ENCODE measurements at places on chromosomes 5 and 9.

DNA sequence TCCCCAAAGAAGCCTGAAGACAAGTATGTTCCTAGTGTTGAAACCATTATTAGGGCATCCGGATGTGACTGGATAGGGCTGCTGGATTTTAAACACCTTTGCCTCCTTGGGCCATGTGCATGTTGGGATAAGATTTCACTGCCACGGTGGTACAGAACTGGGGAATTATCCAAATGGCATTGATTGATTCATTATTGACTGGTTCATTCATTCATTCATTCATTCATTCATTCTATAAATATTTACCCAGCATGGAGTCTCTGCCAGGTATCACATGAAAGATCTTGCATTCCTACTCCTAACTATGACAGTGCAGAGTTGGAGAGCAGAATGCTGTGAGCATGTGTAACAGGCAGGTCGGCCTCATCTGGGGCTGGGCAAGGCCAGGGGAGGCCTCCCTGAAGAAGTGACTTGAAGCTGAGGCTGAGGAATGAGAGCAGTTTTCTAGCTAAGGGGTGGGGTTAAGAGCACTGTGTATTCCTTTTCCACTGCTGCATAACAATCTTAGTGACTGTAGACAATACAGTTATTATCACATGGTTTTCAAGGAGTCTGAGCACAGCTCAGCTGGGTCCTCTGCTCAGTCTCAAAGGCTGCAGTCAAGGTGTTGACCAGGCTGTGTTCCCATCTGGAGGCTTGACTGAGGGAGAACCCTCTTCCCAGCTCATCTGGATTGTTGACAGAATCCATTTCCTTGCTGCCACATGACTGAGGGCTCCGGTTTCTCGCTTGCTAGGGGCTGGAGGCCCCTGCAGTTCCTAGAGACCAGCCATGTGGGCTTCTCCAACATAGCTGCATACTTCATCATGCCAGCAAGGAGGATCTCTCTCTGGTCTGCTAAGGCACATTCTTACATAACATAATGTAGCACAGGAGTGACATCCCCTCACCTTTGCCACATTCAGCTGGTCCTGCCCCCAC lies 35.7 kb downstream of the AK8 start:
- no peak for DNase-seq

DNA sequence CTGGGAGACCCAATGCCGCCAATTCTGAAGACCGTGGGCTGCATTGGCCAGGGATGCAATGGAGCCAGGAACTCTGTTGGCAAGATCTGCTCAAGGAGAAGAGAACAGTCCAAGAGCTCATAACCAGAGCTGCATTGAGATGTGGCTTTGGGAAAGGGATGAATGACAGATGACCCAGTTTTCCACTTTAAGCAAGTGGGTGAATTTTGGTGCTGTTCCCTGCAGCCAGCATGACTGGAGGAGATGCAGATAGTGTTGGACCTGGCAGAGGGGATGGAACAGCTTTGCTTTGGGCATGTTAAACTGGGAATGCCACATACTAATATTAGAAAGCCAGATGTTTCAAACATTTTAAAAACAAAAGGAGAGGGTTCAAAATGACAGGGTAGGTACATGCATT lies 143.1 kb downstream of the FSTL4 start:
- no peak for DNase-seq

DNA sequence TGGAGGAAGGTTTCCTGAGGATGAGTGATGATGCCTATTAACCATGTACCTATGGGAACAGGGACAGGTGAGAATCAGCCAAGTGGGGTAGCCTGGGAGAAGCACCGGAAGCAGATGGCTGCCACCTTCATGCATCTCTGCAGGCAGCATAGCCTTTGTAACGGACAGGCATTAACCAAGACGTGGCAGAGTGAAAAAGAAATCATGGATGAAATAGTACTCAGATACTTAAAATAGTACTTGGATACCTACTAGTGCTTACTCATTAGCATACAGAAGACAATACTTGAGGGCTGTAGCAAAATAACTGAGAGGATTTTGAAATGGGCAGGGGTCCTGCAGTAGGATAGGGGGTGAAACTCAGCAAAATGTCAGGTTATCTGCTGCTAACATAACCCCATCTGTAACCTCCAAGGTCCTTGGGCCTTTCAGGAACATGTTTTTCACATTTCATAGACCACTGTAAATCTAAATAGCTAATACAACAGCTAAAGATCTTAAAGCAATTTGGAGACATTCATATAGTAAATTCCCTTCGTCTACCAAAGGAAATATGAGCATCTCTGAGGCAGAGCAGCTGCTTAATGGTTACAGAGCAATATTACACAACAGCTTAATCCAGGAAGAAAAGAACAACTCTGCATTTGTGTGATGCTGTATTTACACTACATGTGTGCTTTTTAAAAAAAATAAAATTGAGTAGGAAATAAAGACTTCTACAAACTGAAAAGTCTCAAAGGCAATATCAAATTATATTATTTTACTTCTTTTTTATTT lies 154.3 kb downstream of the NFIB start:
- no peak for DNase-seq

GRCh38 chr9:120925535-120926396 lies 830 bp downstream of the TRAF1 start:
- peak; percentile 71 for DNase-seq

DNA sequence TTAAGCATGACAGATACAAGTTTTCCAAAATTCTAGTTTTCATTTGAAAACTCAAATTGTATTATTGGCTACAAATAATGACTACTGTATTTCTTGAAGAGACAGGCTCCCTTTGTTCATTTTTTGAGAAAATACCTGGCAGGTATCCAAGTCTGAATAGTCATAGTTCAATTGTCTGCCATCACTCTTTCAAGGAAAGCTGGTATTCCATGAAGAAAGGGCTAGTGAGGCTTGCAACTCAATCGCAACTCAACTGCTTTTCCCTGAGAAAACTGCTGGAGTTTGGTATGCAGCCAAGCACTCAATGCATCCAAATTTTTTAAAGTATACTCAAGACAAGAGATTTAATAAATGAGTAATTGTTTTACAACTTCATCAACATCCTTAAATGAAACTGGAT lies 61.4 kb upstream of the TRIO start:
- no peak for DNase-seq

- DNase-seq = no peak
These were observed 302.2 kb upstream of the VLDLR start for GRCh38 chr9:2319421-2319820.

Data from stimulated activated CD4-positive, alpha-beta T cell treated with anti-CD3 and anti-CD28 coated beads, Interleukin-4, amount 100 ng/mL, for 48 hours (primary cell).